ENCODE measurements at places on chromosomes 12 and 14.

DNA sequence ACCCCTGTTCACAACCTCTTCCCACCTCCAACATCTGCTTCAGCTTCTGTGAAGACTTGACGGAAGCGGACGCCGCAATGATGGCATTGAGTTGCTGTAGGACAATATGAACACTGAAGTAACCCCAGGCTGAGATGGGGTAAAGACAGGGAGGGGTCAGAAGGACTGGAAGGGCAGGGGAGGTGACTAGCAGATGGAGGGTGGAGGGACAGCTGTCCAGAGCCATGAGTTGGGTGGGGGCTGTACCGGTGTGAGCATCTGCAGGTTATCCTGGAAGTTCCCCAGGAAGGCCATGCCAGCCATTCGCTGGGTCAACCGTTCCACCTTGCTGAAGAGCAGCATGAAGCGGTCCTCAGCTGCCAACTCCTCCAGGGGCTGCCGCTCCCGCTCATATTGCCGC, 26.1 kb downstream of the PRPF40B start:
- no peak for DNase-seq

DNA sequence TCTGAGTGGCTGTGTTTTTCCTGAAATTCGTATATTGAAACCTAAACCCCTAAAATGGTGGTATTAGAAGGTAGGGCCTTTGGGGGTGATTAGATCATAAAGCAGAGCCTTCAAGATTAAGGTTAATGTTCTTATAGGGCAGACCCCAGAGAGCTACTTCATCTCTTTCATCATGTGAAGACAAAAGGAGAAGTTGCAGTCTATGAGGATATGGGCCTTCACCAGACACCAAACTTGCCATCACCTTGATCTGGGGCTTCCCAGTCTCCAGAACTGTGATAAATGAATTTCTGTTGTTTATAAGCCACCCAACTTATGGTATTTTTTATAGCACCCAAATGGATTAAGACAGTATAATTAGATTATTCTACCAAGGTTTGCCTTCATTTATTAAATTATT, 275.0 kb upstream of the ATP2B1 start:
- peak; percentile 15 for DNase-seq

GRCh38 chr12:13573698-13574321, 377.3 kb downstream of the EMP1 start:
- no peak for DNase-seq

DNA sequence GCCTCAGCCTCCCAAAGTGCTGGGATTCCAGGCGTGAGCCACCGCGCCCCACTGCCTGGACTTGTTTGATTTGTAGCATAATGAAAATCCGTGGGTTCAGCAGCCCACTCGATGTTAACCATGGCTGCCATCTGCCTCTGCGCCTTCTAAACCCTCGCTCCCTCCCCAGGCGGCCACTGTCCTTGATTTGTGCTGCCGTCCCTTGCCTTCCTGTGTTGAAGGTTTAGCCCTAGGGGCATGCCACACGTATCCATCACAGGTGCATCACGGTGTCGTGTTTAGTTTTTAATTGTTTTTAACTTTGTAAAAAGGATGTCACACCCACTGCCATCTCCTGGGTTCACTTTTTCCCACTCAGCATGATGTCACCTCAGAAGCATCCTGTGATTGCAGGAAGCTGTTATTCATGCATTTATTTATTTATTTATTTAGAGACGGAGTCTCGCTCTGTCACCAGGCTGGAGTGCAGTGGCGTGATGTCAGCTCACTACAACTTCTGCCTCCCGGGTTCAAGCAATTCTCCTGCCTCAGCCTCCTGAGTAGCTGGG, 24.5 kb upstream of the ULK1 start:
- DNase-seq: no peak

DNA sequence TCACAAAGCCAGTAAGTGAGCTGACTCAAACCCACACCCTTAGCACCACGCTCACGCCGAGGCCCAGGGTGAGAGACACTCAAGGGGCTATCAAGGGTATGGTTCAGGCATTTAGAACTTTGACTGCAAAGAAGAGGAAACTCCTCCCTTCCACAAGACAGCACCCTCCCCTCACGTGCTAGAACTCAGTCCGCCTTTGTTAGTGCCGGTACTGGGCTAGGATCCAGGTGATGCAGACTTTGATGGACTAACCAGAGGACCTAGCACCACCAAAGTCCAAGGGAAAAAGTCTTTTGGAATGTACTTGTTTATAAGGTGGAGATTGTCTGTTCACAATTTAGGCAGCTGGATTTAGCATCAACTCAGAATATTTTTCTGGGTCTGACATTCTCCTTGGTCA, 33.7 kb downstream of the VWF start:
- no peak for DNase-seq
